Tibial nerve (tissue), 4 donors: ENCODE measurements at places on chromosomes 12 and 14.

GRCh38 chr12:107404981-107405380, 280.6 kb upstream of the PWP1 start:
- DNase-seq = no peak

DNA sequence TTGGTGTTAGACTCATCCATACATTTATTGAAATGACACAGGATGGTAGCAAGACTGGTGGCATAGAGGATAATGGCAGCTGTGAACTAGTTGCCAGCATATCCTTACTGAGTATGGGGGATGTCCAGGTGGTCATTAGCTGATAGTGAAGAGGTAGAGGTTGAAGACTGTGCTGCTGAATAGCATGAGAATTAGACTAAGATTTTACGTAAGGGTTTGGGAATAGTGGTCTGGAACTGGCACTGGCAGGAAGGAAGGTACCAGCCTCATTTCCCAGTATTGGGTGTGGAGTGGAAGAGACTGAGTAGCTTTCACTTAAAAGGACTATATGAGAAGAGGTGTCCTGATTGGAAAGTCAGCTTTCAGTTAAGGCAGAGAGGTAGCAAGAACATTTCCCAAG, 6.5 kb downstream of the ERC1 start:
- no peak for DNase-seq

DNA sequence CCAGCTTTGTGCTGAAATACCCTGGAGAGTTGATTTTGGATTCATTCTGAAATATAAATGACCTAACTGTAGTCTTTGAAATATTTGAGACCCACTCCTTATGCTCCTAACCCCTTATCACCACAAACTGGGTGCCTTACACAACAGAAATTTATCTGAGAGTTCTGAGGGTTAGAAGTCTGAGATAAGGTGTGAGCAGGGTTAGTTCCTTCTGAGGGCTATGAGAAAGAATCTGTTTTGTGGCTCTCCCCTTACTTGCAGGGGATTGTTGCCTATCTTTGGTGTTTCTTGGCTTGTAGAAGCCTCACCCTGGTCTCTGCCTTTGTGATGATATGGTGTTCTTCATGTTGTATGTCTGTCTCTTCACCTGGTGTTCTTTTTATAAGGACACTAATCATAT, 91.7 kb downstream of the DERA start:
- DNase-seq = no peak

- DNase-seq = no peak
These were observed 30.0 kb downstream of the DGLUCY start for GRCh38 chr14:91143862-91144261.

DNA sequence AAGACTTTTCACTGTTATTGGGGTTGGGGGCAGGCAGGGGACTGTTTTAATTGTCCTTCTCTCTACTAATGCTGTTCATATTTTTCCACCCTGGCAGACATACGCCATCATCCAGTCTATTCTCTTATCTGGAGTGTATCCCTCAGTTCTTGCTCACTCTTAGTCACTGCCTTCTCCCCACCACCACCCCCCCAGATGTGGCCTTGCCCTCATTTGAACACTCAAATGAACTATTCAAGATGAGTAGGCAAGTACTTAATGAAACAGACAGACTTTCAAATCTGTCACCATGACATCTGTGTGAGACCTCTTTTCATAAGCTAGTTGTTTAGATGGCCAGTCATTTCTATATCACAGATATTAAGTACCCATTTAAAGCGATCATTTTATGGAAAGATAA, 10.1 kb downstream of the NUDT4 start:
- no peak for DNase-seq

- DNase-seq = no peak
These were observed 46.5 kb downstream of the TEAD4 start for GRCh38 chr12:3005736-3006135.

DNA sequence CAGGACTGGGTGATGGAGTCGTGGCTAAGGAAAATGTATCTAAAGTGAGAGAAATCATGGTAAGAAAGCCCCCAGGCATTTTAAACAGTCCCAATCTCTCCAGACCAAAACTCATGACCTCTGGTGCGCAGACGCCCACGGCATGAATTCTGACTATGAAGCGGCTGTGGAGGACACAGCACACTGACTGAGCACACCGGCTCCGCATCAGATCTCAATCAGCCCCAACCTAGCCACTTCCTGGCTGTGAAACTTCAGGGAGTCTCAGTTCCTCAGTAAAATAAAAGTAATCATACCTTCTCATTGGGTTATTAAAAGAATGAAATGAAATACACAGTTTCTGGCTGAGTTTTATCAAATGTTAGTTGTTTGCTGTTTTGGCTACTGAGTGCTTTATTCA, 38.7 kb downstream of the SETD3 start:
- DNase-seq = no peak

- no peak for DNase-seq
These were observed 274.1 kb downstream of the PCNX1 start for GRCh38 chr14:71181215-71182003.

DNA sequence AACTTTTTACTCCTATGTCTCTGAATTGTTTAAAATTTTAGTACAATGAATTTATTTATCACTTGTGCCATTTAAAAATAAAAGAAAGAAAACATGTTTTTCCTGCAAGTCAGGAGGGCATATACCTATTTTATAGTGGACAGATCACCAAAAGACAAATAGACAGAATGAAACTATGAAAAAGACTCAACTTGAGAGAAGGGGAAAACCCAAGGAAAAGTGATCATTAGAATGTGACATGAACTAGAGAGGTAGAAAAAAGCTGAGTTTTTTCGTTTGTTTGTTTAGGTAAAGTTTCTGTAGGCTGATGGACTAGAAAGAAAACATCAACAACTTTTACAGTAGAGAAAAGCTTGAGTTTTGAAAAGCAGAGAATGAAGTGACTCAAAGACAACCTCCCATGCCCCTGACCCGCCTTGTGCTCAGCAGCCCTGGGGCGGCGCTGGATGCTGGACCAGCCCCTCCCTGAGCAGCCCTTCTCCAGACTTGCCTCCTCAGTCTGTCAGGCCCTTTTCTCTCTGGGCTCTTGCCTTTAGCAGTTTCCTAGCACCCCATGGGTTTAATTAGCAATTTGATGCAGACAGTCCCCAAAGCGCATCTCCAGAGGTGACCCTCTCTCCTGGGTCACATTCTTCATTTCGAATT, 95.1 kb upstream of the ARID2 start:
- DNase-seq = no peak
